Mucosa of gallbladder (tissue), 1 donor: ENCODE measurements at places on chromosomes 3 and 15.

DNA sequence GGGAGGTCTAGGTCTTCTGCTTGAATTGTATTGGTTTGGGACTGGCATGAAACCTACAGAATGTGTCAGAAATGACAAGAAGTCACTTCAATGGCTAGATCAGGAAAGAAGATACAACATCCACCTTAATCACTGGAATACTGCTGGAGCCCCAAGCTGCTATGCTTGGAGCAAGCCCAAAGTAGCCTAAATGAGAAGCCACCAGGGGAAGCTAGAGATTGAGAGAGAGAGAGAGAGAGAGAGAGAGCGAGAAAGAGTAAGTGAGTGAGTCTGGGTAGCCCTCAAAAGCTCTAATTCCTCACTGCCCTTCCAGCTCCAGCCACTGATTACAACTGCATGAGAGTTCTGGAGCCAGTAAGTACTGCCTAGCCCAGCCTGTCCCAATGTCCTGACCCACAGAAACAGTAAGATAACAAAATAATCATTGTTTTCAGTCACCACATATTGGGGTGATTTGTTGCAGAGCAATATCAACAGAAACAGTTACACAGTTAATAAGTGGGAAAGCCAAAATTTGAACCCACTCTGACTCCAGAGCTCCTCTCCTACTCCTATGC is 529.2 kb upstream of the GOLIM4 start:
- DNase-seq = no peak

- DNase-seq = no peak
These were observed 246.1 kb downstream of the NR2F2 start for GRCh38 chr15:96576596-96576995.

DNA sequence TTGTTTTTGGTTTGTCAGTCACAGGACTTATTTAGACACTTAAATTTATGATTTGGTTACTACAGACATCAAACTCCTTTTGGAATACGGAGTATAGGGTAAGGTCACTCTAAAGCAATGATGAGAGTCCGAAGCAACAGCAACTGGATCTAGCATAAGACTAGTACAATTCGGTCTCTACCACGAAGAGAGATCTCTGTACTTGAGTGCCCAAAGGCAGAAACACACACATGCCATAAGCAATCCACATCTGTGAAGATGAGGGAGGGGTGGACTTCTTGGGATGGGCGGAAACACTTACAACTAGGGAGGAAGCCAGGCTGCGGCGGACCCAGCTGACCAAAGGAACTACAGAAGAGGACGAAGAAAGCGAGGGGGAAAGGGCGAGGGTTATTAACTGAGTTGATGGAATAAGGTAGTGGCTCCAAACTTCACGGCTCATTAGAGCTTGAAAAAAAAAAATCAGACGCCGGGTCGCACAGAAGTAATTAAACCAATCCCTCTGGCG is 595 bp downstream of the DPH6 start:
- DNase-seq = peak; percentile 40

GRCh38 chr3:20608054-20608738 is 422.2 kb upstream of the SGO1 start:
- DNase-seq = no peak

- peak; percentile 5 for DNase-seq
These were observed 150.9 kb downstream of the CHDH start for GRCh38 chr3:53695324-53695690.

GRCh38 chr15:31372635-31373091 is 46.0 kb downstream of the KLF13 start:
- peak; percentile 50 for DNase-seq

GRCh38 chr15:64333986-64334929 is 21.7 kb downstream of the CSNK1G1 start:
- DNase-seq = no peak

DNA sequence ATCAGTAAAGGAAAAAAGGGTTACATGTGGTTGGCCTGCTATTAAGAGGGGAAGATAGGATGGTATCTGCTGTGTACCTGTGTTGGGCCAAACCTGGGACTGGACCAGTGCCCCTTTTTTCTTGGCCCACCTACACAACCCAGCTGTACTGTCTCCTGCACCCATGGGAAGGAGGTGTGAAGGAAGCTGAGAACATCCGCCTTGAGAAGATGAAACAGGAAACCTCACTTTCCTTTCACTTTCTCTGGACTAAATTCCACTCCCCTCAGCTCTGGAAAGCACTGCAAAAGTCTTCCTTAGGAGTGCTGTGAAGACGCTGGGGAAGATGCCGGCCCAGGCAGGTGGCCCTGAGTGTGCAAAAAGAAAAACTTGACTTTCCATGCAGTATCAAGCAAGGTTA is 37.6 kb downstream of the LRRN1 start:
- no peak for DNase-seq

DNA sequence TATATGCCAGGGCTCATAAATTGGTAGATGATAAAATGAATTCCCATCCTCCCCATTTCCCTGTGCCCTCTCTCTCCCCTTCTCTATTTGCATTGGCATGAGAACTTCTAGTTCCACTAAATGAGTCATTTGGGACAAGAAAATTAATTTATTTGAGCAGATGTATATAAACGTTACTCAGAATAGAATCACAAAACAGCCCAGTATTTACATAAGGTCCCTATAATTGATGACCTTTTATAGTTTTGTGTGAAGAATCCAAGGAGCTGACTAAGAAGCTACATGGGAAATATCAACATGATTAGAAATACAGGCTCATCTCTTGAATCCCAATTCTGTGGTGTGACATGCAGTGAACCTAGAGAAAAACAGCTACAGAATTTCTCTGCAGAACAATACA is 617.7 kb upstream of the NR2F2 start:
- no peak for DNase-seq

GRCh38 chr3:47701388-47701787 is 80.3 kb downstream of the SMARCC1 start:
- DNase-seq = no peak

GRCh38 chr3:114451561-114452018 is 157.8 kb downstream of the TIGIT start:
- DNase-seq = peak; percentile 56
